ENCODE measurements at places on chromosomes 7 and 10.
A peak's percentile ranks its signal among the peaks of the same experiment; 100 is the strongest.

GRCh38 chr7:35250941-35251340 lies 3.0 kb downstream of the TBX20 start:
- DNase-seq = no peak

DNA sequence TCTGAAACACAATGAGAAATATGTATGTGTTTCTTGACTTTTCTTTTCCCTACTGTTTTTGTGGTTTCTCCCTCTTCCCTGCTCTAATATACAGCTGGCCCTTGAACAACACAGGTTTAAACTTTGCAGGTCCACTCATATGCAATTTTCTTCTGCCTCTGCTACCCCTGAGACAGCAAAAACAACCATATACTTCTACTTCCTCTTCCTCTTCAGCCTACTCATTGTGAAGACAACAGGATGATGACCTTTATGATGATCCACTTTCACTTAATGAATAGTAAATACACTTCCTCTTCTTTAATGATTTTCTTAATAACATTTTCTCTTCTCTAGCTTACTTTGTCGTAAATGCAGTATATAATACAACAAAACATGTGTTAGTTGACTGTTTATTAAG lies 35.0 kb upstream of the DGKB start:
- no peak for DNase-seq

DNA sequence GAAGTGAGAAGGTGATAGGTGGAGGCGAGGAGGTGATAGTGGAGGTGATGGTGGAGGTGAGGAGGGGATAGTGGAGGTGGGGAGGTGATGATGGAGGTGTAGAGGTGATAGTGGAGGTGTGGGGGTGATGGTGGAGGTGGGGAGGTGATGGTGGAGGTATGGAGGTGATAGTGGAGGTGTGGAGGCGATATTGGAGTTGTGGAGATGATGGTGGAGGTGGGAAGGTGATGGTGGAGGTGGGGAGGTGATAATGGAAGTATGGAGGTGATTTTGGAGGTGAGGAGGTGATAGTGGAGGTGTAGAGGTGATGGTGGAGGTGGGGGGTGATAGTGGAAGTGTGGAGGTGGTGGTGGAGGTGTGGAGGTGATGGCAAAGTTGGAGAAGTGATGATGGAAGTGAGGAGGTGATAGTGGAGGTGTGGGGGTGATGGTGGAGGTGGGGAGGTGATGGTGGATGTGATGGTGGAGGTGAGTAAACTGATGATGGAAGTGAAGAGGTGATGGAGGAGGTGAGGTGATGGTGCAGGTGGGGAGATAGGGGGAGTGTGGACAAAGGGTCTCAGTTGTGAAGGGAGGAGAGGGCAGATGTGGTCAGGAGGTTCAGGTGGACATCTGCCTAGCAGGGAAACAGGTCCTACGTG lies 36.6 kb downstream of the ADCY1 start:
- DNase-seq = no peak

- peak; percentile 19 for DNase-seq
Observed at GRCh38 chr7:123492485-123492884, 41.9 kb downstream of the IQUB start.

DNA sequence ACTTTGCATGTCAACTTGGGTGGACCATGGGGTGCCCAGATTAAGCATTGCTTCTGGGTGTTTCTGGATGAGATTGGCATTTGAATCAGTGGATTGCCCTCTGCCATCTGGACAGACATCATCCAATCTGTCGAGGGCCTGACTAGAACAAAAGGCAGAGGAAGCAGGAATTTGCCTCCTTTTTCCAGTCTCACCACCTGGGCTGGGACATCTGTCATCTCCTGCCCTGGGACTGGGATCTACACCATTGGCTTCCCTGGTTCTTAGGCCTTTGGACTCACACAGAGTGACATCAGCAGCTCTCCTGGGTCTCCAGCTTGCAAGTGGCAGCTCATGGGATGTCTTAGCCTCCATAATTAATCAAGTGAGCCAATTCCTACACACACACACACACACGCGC lies 10.3 kb downstream of the SLC13A4 start:
- DNase-seq = no peak

DNA sequence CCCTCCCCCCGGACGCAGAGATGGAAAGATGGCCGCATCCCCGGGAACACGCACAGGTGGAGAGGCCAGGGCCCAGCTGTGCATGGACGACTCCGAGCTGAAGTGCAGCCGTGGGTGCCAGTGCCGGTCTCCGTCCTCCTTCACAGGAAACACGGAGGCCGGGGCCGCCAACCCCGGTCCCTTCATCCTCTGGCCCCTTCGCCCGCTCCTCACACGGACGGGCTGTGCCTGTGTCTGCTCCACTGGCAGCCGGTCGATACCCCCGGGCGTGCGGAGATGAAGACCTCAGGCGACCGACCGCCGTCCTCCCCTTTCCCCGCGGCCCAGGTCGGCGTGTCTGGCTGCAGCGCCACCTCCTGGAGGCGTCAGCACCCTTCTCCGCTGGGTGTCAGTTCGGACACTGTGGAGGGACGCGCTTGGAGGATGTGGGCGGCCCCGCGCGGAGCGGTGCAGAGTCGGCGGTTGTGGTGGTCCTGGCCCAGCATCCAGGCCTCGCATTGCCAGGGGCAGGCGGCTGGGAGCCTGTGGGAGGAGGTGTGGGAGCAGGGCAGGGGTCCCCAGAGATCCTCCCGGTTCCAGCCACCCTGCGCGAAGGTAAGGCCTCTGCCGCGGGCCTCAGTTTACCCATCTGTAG lies 9.9 kb downstream of the ZNF511 start:
- DNase-seq = peak; percentile 83

DNA sequence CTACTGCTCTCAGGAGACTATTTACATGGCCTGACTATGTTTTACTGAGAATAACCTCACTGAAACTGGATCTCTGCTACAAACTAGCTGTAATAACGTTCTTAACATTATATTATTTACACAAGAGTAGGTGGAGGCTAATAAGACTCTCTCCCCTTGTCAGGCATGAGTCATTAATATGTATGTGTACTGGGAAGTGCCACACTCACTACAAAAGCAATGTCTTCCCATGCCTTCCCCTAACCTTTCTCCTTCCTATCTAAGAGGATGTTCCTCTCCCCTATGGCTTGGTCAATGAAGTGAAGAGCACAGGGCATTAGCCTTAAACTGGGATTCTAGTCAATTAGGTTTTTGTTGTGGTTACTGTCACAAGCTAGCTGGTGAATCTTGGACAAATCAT lies 147.9 kb downstream of the DGKB start:
- no peak for DNase-seq

DNA sequence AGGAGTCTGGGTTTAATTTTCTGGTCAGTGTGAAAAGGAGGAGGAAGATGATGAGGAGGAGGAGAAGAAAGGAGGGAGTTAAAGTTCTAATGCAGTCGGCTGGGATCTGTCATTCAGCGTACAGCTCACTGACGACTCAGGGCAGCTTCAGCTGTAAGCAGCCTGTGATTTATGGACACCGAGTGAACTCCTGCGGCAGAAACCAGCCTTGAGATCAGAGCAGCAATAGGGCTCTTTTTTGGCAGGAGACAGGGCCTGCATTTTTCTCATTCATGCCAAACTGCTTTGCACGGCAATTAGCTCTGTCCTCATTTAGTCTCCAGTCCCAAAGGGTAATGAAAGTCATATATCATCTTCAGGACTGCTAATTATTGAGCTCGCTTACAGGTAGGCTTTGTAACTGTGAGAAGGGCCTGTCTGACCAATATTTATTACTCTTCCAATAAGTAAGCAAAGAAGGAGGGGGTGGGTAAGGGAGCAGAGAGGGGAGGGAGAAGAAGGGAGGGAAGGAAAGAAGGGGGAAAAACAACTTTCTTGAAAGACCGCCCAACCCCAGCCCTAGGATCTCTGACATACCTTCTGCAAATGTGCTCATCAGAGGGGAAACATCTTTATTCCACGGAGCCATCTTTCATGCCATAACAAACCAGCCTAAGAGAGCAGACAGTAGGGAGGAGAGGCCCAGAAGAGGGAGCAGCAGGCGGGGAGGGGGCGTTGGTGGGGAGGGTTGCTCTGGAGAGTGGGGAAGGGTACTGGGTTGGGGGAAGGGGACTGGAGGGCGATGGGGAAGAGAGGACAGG lies 48.1 kb upstream of the COMTD1 start:
- no peak for DNase-seq

- no peak for DNase-seq
Observed at GRCh38 chr10:93383562-93383981, 98.6 kb downstream of the MYOF start.

DNA sequence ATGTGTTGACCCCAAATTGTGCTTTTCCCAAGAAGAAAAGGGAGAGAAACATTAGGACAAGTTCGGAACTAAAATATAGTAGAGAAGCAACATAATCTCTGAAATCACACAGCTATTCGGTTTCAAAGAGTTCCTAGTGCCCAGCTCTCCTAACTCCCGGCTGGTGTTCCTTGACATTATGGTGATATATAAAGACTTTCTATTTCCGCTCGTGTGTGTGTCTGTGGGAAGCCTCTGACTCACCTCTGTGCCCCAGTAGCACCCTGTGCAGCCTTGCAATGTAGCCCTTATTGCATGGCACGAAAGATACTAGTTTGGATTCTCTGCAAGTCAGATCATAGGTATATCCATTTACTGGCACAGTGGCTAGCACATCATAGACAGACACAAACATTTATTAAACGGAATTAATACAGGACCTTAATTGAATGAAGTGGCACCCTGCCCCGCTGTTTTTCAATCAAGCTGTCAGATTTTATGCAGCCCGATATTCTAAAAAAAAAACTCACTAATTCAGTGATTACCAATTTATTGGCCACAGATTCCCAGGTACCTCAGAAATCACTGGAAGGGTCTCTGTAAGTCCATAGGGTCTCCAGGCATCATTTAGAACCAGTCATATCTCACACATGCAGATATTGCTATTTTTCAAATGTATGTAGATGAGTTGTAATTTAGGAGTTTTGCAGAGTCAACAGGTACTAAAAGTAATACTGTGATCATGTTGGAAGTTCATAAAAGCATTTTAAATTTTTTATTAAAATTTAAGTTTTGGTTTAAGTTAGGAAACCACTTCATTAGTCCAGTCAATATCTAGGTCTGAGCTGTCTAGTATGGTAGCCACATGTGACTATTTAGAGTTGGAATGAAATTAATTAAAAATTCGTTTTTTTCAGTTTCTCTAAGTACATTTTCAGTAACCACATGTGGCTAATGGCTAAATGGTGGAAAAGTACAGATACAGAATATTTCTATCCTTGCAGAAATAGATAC lies 43.3 kb downstream of the SFTPD start:
- DNase-seq = no peak

- no peak for DNase-seq
Observed at GRCh38 chr10:50497758-50498157, 126.0 kb downstream of the SGMS1 start.

DNA sequence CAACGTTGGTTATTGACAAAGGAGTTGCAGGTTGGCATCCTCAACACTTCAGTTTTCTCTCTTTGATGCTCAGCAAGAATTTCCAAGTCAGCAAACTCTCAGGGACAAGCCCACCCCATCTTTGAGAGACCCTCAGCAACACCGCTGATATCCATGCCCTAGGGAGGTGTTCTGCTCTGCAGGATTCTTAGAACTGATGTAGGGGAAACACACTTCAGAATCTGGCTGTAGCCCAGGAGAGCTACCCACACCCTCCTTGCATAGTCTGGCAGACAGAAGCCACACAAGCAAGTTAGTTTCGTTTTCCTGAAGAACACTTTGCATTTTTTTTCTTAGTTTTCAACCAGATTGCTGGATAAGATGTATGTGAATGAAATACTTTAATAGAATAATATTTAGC lies 822 bp downstream of the SAMD9L start:
- DNase-seq = no peak

DNA sequence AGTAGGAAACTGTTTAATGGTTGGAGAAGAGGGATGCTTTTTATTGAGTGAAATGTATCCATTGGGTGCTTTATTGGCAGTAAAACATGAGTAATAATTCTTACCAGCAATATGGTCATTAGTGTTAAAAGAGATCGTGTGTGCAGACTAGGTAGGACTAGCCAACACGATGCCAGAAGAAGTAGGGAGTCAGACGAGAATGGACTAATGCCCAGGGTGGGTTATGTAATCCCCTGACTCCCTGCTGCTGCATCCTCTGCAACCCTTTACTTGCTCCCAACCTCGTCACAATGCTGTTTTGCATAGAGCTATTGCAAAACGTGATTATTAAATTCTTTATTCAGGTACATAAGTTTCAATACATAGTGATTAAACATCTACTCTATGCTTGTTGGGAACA lies 1213.7 kb downstream of the GATA3 start:
- no peak for DNase-seq

DNA sequence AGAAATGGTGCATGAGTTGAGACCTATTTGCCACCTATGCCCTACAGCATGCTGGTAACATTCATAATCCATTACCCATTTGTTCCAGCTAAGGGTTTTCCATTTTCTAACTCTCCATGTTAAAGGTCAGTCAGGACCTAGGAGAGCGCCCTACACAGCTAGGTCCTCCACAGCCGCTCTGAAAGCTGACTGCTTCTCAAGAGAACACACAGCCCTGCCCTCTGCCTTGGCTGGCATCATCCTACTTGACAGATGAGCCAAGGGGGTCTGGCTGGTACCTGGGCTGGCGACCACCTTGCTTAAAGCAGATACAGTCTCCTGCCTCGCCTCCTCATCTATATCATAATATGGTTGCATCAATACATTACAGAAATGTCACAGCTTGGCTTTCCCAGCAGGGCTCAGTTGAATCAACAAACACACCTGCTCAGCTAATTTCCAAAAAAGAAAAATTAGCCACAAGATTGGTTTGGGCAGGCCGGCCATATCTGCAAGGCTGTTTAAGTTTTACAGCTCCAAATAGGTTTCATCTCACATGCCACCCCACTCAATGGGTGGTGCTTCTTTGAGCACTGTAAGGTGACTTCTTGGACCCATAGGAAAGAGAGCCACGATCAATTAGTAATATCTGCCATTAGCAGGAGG lies 17.3 kb downstream of the TLL2 start:
- peak; percentile 68 for DNase-seq

DNA sequence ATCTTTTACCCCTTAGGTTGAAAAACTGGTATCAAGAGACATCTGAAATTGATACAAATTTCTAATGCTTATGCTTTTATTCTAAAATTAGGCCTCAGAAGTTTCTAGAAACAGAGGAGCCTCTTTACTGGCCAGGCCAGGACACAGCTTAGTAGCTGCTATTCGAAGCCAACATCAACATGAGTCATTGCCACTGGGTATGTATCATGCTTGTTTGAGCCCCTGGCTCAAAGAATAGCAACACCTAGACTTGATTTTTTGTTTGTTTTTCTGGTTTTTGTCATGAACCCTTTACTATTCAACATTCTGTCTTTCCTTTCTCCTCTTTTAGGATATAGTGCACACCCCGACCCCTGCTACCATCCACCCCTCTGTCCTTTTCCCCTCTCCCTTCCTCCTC lies 90.9 kb upstream of the STK17A start:
- DNase-seq = no peak

GRCh38 chr7:26370011-26370410 lies 78.3 kb downstream of the SNX10 start:
- no peak for DNase-seq

GRCh38 chr10:77305650-77306632 lies 331.7 kb downstream of the KCNMA1 start:
- no peak for DNase-seq

All from iPS-NIHi11 (cell line).